ENCODE measurements at places on chromosomes 12 and 14. TPM values are rescaled to one million over a fixed set of nuclear protein-coding genes. Genes with fewer than 3 reads are reported as not detected.

Gene NPFF
- total RNA-seq: not detected

Gene BMP4
- not detected for total RNA-seq

Gene PIGH
- total RNA-seq: 20.3 TPM

Gene KRT2
- total RNA-seq: not detected

Gene ZFHX2
- 1.0 TPM for total RNA-seq

Gene TEX52
- 0.36 TPM for total RNA-seq

Gene GALNT8
- total RNA-seq: 0.60 TPM

Gene HCAR3
- total RNA-seq: not detected

Gene SLC2A14
- total RNA-seq: 0.22 TPM

DNA sequence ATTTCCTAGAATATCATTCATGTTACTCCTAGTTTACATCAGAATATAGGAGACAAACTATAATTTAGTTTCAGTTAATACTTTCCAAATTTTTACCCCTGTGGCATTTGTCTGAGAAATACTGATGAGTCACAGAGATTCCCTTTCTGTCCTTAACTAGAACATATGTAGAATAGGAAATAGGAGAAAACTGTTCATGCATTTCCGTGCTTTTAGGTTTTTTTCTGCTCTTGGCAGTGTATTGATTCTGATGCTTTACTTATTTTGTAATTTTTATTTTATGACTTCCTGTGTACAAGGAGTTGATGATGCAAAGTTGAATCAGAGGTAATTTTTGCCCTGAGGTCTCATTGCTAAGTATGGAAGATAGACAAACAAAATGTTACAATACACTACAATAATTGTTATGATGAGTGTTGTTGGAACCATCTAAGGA, 23.0 kb downstream of the MNAT1 start:
- H3K36me3 ChIP-seq: peaks cover 5% of the 10 kb centered on the region
- peaks cover 47% of the 10 kb centered on the region for H3K4me1 ChIP-seq
- H3K27me3 ChIP-seq: peaks cover 10% of the 10 kb centered on the region
- no peak for DNase-seq
- no peak overlapping the region for H3K27ac ChIP-seq

GRCh38 chr12:119068129-119068856, 87.0 kb downstream of the SRRM4 start:
- H3K27me3 ChIP-seq: no peaks in the 10 kb centered on the region
- no peaks in the 10 kb centered on the region for H3K36me3 ChIP-seq
- H3K4me1 ChIP-seq: no peaks in the 10 kb centered on the region
- DNase-seq: no peak
- no peak overlapping the region for H3K27ac ChIP-seq
- H3K4me3 ChIP-seq: no peak overlapping the region

GRCh38 chr12:40534828-40535227, 157.4 kb upstream of the CNTN1 start:
- no peaks in the 10 kb centered on the region for H3K27me3 ChIP-seq
- H3K4me3 ChIP-seq: no peak overlapping the region
- H3K4me1 ChIP-seq: no peaks in the 10 kb centered on the region
- DNase-seq: no peak
- no peaks in the 10 kb centered on the region for H3K36me3 ChIP-seq

- no peaks in the 10 kb centered on the region for H3K27me3 ChIP-seq
- no peak overlapping the region for H3K4me3 ChIP-seq
- DNase-seq: no peak
- no peak overlapping the region for H3K27ac ChIP-seq
Measured at GRCh38 chr14:24458736-24459135, 16.2 kb upstream of the SDR39U1 start.

DNA sequence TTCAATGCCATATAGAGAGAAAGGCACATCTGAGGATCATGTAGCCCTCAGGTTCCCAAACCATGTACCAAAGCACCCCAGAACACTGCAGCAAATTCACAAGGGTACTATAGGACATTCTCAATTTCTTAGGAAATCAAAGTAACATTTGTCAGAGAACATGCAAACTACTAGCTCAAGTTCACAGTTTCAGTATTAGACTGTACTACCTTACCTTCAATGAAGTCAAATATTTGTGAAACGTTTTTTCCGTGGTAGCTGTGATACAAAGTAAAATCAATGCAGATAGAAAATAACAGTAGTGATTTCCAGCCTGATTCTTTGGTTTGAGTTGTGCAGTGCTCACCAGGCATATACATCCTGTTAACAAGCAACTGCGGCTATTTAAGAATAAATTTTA, 197.1 kb downstream of the MED13L start:
- peaks cover 4% of the 10 kb centered on the region for H3K36me3 ChIP-seq
- H3K4me3 ChIP-seq: no peak overlapping the region
- DNase-seq: no peak
- peak overlapping the region; percentile 34 for H3K27ac ChIP-seq
- H3K4me1 ChIP-seq: peaks cover 20% of the 10 kb centered on the region

GRCh38 chr12:29043069-29043468, 106.0 kb upstream of the FAR2 start:
- H3K4me3 ChIP-seq: no peak overlapping the region
- DNase-seq: no peak
- no peak overlapping the region for H3K27ac ChIP-seq
- peaks cover 7% of the 10 kb centered on the region for H3K27me3 ChIP-seq

DNA sequence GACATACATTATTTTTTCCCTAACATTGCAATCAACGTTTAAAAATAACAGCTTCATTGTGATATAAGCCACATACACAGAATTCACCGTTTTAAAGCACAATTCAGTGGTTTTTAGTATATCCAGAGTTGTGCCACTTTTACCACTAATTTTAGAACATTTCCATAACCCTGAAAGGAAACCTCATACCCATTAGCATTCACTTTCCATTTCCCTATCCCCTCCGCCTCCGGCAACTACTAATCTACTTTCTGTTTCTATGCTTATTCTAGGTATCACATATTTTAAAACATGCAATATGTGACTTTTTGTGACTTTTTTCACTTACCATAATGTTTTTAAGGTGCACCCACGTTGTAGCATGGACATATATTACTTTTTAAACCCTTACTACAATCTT, 55.6 kb upstream of the ISM2 start:
- peaks cover 41% of the 10 kb centered on the region for H3K36me3 ChIP-seq
- DNase-seq: peak; percentile 51
- no peak overlapping the region for H3K4me3 ChIP-seq
- no peaks in the 10 kb centered on the region for H3K27me3 ChIP-seq
- peaks cover 17% of the 10 kb centered on the region for H3K4me1 ChIP-seq

DNA sequence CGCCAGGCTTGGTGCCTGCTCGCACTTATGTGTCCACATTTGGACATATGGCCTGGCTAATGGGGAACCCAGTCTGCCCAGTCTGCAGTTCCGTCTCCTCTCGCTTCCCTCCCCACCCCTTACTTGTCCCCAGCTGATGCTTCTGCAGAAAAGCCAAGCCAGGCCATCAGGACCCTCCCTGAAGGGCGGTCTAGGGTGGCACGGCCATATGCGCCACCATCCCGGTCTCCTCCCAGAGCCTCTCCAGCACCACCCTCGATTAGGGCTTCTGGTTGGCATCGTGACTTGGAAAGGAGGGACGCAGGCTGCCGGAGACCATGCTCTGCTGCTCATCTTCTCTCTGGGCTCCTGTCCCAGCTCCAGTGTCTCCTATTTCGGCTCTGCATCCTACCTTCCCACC, 54.6 kb downstream of the CALM1 start:
- H3K27ac ChIP-seq: no peak overlapping the region
- H3K27me3 ChIP-seq: no peaks in the 10 kb centered on the region
- H3K36me3 ChIP-seq: no peaks in the 10 kb centered on the region
- H3K4me3 ChIP-seq: no peak overlapping the region
- H3K4me1 ChIP-seq: peaks cover 6% of the 10 kb centered on the region

DNA sequence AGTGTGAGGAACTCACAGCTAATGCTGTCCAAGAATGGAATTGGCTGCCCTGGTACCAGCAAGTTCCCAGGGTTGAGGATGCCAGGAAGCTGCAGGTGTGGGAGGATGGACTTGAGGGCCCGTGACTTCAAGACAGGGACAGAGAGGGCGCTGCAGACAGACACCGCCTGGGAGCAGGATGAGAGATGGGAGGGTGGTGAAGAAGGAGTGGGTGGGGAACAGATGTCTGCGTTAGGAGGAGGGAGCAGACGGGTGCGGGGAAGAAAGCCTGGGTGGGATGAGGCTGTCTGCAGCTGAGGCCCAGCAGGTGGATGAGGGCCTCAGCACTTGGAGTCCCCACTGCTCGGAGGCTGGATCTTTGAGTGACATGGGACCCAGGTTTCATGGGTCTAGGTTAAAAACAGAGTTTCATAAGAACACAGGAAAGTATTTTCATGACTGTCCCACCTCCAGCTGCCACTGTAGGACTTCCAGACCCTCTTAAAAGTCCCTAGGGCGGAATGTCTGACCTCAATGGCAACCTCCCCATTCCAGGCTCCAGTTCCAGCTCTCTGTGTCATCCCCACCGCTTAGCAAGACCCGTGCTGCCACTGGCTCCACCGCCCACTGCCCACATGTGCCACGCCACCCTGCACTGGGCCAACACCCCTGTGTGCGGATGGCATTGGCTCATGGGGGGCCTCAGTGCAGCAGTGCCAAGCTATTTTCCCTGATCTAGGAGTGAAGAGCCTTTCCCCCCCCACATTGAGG, 70.3 kb upstream of the SCN8A start:
- H3K4me3 ChIP-seq: no peak overlapping the region
- no peaks in the 10 kb centered on the region for H3K36me3 ChIP-seq
- no peak for DNase-seq
- no peaks in the 10 kb centered on the region for H3K4me1 ChIP-seq
- no peaks in the 10 kb centered on the region for H3K27me3 ChIP-seq
- no peak overlapping the region for H3K27ac ChIP-seq

GRCh38 chr14:61517911-61518384, 177.4 kb upstream of the HIF1A start:
- peak overlapping the region; percentile 71 for H3K27ac ChIP-seq
- peaks cover 80% of the 10 kb centered on the region for H3K36me3 ChIP-seq
- peaks cover 89% of the 10 kb centered on the region for H3K4me1 ChIP-seq

DNA sequence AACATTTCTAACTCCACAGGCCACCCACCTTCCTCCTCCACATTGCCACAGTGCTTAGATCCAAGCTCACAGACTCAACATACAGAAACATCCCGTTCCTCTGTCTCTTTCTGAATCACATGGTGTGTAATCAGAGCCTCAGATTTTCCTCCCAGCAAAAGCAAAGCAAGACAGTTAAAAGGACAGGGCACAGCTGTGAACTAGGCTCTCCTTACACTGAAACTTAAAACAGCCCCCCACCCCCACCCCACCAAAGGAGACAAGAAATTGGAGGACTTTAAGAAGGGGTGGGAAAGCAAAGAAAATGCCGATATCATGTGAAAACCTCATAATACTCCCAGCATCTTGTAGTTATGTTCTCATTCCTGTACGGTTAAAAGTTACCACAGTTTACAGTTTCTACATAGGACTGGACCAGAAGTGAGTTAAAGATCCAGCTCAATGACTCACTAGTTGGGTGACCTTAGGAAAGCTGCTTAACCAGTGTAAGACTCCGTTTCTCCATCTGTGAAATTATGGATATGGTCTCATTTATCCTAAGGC, 4.8 kb downstream of the YBX3 start:
- peaks cover 56% of the 10 kb centered on the region for H3K4me1 ChIP-seq
- H3K36me3 ChIP-seq: peaks cover 64% of the 10 kb centered on the region
- H3K27me3 ChIP-seq: no peaks in the 10 kb centered on the region
- no peak overlapping the region for H3K4me3 ChIP-seq
- DNase-seq: no peak

GRCh38 chr14:20699931-20700330, 11.4 kb downstream of the ANG start:
- no peaks in the 10 kb centered on the region for H3K4me1 ChIP-seq
- H3K27ac ChIP-seq: no peak overlapping the region
- no peak overlapping the region for H3K4me3 ChIP-seq
- H3K27me3 ChIP-seq: no peaks in the 10 kb centered on the region
- H3K36me3 ChIP-seq: no peaks in the 10 kb centered on the region
- DNase-seq: no peak
